Inflammatory macrophage treated with lipopolysaccharide for 4 hours (primary cell): ENCODE measurements at places on chromosomes 13 and 19.

GRCh38 chr13:72959643-72960042, 99.2 kb upstream of the KLF5 start:
- peak; percentile 36 for DNase-seq

- no peak for DNase-seq
Observed at GRCh38 chr13:29164116-29164515, 344.0 kb downstream of the MTUS2 start.

DNA sequence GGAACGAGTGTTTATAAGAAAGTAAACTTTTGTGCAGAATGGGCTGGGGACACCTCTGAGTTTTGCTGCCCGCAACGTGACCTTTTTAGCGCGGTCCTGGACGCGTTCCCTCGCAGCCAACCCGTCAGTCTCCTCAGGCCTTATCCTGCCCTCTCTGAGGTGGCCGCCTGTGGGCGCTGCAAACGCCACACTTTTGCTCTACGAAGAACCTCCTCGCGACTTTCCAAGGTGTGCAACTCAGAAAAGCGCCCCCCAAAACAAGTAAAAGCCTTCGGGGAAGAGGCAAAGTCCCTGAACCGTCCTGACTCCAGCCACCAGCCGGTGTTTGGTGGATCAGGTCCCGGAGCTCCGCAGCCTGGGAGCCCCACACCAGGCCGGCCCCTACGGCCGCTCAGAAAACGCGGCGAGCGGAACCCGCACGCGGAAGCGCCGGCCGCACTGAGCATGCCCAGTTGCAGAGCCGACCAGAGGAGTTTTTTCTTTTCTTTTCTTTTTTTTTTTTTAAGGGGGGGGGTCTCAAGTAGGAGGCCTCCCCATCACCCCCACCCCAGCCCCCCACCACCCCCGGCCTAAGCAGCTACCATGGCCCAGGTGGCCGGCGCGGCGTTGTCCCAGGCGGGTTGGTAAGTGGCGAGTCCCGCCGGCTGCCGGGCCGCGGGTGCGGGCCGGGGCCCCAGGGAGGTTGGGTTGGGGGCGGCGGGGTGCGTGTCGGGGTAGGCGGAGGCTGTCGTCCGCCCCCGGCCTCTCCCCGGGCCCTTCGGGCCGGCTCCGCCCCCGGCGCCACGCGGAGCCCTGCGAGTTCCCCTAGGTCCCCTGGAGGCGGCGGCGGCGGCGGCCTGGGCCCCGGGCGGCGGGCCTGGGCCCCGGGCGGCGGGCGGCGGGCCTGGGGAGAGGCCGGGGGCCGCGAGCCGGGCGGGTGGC, at the start of gene TDRD3:
Gene TDRD3 (plus strand): TSS at position 438 of the 921 bp plus-strand sequence. CDS start 145 bp downstream, at position 583.
- peak; percentile 80 for DNase-seq

DNA sequence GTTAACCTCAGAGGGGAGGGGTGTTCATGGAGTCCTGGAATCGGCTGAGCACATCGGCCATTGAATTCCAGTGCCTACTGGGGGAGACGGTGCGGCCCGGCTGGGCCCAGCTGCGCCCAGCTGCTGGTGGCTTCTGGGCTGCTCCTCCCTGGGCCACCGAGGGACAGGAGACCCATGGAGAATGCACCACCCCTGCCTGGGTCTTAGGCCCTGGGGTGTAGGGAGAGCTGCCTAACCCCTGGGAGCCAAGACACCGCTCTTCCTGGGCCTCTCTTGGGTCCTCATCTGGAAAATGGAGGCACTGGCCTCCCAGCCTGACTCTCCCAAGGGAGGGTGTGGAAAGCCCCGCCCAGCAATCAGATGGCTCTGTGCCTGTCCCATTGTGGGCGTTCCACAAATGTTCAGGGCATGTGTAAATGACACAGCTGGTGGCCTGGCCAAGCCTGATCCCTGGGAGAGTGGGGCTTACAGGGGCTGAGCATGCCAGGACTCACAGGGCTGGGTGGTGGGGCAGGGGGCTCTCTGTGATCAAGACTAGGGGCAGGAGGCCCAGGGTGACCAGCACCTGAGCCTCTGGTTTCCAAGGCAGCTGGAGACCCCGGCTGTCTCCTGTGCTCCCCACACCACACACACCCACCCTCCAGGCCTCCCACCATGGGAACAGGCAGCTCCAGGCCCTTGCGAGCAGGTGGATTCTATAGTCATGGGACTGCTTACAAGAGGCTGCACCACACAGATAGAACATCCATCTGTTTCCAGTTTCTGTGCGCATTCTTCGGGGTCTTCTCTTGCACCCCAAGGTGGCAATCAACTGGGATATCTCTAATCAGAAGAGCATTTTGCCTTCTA, 150.9 kb downstream of the URI1 start:
- no peak for DNase-seq

DNA sequence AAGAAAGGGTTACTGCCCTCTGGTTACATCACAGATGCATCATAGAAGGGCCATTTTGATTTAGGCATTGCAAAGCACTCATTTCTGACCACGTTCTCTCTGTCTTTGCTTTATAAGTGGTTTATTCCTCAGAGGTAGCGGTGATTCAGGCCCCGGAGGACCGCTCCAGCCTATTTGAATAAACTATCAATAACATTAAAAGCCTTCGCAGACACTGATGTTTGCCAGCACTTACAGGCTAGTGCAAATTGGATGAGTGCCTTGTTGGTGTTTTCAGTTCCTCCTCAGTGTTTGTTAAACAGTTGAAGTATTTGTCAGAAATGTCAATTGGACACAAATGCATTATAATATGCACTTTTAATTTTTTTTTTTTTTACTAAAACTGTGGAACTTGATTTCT, 120.2 kb downstream of the RXFP2 start:
- DNase-seq = no peak

DNA sequence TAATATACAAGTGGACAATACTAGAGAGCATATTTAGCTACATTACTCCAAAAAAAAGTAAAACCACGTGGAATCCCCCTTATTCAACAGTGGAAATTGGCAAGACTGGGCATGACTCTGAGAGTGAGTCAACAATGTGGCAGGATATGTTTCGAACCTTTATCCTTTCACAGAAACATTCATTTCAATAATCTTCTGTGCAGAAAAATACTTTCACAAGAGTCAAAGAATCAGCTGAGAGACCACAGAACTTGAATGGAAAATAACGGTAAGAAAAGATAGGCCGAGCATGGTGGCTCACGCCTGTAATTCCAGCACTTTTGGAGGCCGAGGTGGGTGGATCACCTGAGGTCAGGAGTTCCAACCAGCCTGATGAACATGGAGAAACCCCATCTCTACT, 25.1 kb upstream of the CD70 start:
- no peak for DNase-seq

GRCh38 chr13:51907040-51907732, 45.4 kb downstream of the CCDC70 start:
- DNase-seq = no peak

DNA sequence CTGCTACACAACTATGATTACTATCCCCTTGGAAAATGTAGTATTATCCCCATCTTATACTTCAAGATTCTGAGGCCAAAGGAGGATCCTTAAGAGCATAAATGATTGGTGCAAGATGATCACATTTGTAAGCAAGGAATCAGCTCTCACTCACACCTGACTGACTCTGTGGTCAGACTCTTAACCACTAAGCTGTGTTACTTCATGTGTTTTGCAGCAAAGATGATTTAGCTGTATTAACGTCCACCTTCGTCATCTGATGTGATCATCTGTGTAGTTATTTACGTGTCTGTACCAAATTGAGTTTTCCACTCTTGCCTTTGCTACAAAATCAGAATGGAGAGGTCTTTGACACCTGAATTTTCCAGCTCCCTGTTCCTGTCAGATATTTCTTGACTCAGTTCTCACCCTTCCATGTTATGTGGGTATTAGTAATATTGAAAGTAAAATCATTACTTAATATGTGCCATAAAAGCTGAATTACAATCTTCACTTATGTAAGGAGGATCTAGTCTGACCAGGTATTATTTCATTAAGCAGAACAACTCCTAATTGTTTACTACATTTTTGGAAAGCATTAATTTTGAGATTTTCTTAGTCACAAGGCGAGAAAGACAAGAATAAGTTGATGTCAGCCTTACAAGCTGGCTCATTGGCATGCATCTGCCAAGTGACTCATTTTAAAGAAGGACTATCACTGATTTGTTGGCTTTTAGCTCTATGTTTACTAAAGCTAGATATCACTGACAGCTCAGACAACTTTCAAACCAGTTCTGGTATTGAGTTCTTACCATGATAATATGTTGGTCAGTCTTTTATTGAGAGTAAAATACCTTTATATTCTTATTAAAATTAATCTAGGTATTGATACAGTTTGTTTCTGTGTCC, 1279.8 kb upstream of the PCDH9 start:
- DNase-seq = no peak

- peak; percentile 52 for DNase-seq
Observed at GRCh38 chr19:40799558-40800338, 757 bp downstream of the EGLN2 start.

GRCh38 chr19:1291761-1292418, 6.2 kb downstream of the EFNA2 start:
- DNase-seq = no peak

- DNase-seq = no peak
Observed at GRCh38 chr19:29527500-29528328, 1.9 kb downstream of the VSTM2B start.

- peak; percentile 38 for DNase-seq
Observed at GRCh38 chr13:77323858-77324257, 3.0 kb downstream of the MYCBP2 start.

DNA sequence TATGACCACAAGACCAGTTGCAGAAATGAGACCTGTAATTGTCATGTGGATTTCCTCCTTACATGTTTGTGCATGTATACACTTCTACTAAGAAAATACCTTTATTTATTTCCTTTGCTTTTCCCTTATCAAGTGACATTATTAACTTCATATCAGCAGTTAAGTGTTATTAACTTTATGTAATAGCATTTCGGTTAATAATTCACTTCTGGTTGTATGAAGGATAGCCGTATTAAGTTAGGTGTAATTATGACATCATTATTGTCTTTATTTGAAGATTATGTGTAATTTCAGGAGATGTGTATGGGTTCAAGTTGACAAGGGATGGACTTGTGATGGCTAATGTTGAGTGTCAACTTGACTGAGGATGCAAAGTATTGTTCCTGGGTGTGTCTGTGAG, 881.2 kb upstream of the ATXN8OS start:
- no peak for DNase-seq

- no peak for DNase-seq
Observed at GRCh38 chr13:94387047-94387446, 92.4 kb downstream of the DCT start.

GRCh38 chr19:20662421-20663105, 1.2 kb upstream of the ZNF626 start:
- DNase-seq = no peak

GRCh38 chr19:8338835-8339234, 4.2 kb downstream of the KANK3 start:
- no peak for DNase-seq

DNA sequence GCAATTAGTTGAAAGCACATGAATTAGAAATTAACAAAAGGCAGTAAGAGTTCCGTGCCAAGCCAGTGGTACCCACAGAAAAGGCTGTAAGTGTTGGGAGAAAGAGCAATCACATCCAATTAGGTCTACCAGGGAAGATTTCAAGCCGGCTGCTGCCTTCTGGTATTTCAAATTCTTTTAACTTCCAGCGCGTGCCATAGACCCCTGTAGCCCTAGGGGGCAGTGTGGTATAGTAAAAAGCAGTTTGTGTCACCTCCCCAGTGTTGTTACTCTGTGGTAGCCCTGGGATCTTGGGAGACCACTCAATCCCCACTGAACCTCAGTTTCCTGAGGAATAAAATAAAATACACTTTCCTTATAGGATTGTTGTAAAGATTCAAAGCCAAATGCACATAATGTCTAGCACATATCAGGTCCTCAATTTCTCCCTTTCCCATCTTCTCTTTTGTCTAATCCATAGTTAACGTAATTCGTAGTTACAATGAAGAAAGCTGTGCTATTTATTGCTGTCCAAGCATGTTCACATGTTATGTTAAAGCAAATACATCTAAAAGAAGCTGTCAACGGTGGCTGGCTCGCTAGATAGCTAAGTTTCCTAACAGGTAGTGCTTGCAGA, 230.2 kb downstream of the TDRD3 start:
- DNase-seq = no peak

DNA sequence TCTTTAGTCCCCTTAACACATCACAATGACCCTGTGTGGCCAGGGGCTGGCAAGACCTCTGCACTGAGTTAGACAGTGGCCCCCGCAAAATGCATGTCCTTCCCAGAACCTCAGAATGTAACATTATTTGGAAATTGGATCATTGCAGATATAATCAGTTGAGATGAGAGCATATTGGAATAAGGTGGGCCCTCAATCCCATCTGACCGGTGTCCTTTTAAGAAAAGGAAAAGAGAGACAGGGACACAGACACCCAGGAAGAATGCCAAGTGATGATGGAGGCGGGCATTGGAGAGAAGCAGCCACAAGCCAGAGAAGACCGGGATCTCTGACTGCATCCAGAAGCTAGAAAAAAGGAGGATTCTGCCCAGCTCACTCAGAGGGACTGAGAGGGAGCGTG, 1.8 kb downstream of the FAM187B start:
- DNase-seq = no peak

GRCh38 chr19:850979-851335, 1.1 kb upstream of the ELANE start:
- DNase-seq = no peak

- no peak for DNase-seq
Observed at GRCh38 chr19:4571305-4571917, 11.9 kb upstream of the SEMA6B start.

GRCh38 chr19:10390652-10391286, 10.4 kb upstream of the TYK2 start:
- DNase-seq = peak; percentile 59

DNA sequence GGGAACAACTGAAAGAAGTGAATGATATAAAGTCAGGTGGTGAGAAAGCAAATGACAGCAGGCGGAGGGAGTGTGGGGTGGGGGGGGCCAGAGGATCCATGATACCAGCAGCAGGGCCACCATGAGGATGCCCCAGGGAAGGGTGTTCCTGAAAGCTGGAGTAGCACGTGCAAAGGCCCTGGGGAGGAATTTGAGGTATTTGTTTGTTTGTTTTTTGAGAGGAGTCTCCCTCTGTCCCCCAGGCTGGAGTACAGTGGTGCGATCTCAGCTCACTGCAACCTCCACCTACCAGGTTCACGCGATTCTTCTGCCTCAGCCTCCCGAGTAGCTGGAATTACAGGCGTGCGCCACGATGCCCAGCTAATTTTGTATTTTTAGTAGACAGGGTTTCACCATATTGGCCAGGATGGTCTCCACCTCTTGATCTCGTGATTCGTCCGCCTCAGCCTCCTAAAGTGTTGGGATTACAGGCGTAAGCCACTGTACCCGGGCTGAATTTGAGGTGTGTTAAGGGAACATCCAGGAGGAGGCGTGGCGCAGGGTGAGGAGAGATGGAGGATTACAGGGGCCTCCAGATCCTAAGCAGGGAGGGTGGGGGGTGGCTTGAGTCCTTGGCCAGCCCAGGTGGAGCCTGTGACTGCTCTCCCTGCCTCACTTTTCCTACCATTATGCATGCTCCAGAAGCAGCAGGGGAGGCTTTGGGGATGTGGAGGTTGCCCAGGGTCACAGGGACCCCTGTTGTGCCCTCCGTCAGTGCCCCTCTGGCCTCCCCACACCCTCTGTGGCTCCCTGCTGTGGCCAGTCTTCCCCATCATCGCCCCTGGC, 12.4 kb upstream of the JUND start:
- DNase-seq = no peak

GRCh38 chr19:4347521-4347920, 4.2 kb downstream of the MPND start:
- DNase-seq = peak; percentile 85
